Large intestine (tissue), 12 donors: ENCODE measurements at places on chromosomes 3 and 15. TPM values are rescaled to one million over a fixed set of nuclear protein-coding genes. Genes with fewer than 3 reads are reported as not detected.

- no peaks in the 10 kb centered on the region for H3K4me1 ChIP-seq
- H3K27ac ChIP-seq, result no peak overlapping the region
- H3K27me3 ChIP-seq, result no peaks in the 10 kb centered on the region
- H3K4me3 ChIP-seq, result no peak overlapping the region
Measured at GRCh38 chr3:58994746-58995330, 55.0 kb downstream of the CFAP20DC start.

DNA sequence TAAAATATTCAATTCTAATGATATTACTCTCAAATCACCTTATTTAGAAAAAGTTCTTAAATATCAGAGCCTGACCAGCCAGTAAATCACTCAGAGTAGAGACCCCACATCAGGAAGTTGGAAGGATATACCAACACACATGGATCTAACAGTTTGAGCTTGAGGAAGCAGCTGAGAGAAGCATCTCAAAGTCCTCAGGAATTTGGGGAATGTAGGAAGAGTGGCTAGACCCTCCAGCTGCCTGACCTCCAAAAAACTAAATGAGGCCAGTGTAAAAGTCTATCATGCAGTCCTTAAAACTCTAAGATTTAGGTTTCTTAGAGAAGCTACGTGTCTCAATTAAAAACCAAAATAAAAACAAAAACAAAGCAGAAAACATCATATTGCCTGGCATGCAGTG lies 55.4 kb downstream of the SETD2 start:
- H3K4me3 ChIP-seq, result no peak overlapping the region
- DNase-seq, result no peak
- no peaks in the 10 kb centered on the region for H3K4me1 ChIP-seq
- H3K36me3 ChIP-seq, result peaks cover 49% of the 10 kb centered on the region

DNA sequence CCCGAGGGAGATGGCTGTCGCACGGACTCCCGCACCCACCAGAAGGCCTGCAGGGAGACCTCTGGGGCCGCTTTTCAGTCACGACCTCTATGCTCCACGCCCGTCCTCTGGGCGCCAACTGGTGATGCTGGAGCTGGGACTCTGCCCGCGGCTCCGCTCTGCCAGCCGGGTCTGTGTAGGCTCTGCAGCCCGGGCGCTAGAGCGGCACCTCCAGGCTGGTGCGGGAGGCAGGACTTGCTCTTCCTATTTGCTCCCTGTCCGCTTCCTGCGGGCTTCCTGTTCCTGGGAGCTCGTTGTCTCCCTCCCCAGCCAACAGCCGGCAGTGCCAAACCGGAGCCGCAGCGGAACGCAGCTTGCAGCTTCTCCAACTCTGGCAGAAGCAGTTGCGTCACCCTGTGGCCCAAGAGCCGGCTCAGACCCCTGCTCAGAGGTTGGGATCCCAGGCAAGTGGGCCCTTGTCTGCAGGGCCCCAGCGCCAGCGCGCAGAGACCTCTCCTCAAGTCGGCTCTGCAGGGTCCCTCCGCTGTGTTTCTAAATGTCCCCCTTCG lies 285.9 kb downstream of the XXYLT1 start:
- peak overlapping the region; percentile 17 for H3K27ac ChIP-seq
- H3K36me3 ChIP-seq, result no peaks in the 10 kb centered on the region
- DNase-seq, result peak; percentile 69
- H3K4me1 ChIP-seq, result peaks cover 12% of the 10 kb centered on the region
- peak overlapping the region; percentile 47 for H3K4me3 ChIP-seq
- H3K27me3 ChIP-seq, result no peaks in the 10 kb centered on the region

DNA sequence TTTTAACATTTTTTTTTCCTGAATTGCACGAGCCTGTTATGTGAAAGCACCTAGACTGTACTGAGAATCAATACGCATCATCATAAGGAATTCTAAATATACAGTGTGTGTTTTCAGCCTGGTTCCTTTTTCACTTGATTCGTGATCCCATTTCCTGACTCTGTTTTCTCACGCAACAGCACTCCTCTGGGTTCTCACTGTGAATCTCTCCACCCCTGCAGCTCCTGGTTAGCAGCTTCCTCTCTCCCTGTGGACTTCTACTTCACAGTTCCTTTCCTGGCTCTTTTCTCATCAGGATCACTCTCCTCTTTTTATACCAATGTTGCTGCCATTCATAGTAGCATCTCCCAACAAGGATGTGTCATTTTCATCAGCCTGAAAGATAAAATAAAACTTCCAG lies 297.2 kb downstream of the CADM2 start:
- no peaks in the 10 kb centered on the region for H3K4me1 ChIP-seq
- H3K36me3 ChIP-seq, result no peaks in the 10 kb centered on the region
- no peaks in the 10 kb centered on the region for H3K27me3 ChIP-seq
- H3K4me3 ChIP-seq, result no peak overlapping the region
- no peak overlapping the region for H3K27ac ChIP-seq
- DNase-seq, result no peak

GRCh38 chr15:99845009-99845408 lies 111.8 kb upstream of the LYSMD4 start:
- DNase-seq, result no peak
- H3K36me3 ChIP-seq, result no peaks in the 10 kb centered on the region
- H3K4me3 ChIP-seq, result no peak overlapping the region
- no peak overlapping the region for H3K27ac ChIP-seq
- H3K4me1 ChIP-seq, result no peaks in the 10 kb centered on the region
- H3K27me3 ChIP-seq, result no peaks in the 10 kb centered on the region

Gene VGLL3
- polyA plus RNA-seq, result 7.4 TPM

Gene GHSR
- not detected for polyA plus RNA-seq

GRCh38 chr3:190972840-190973270 lies 110.4 kb upstream of the GMNC start:
- no peak overlapping the region for H3K4me3 ChIP-seq
- no peaks in the 10 kb centered on the region for H3K36me3 ChIP-seq
- H3K27me3 ChIP-seq, result no peaks in the 10 kb centered on the region
- no peak overlapping the region for H3K27ac ChIP-seq

- H3K36me3 ChIP-seq, result peaks cover 47% of the 10 kb centered on the region
- no peaks in the 10 kb centered on the region for H3K27me3 ChIP-seq
- no peak for DNase-seq
- no peaks in the 10 kb centered on the region for H3K4me1 ChIP-seq
Measured at GRCh38 chr3:30694668-30695067, 88.3 kb downstream of the TGFBR2 start.

Gene BTD
- 27.8 TPM for polyA plus RNA-seq
